ENCODE measurements at places on chromosomes 4 and X.

DNA sequence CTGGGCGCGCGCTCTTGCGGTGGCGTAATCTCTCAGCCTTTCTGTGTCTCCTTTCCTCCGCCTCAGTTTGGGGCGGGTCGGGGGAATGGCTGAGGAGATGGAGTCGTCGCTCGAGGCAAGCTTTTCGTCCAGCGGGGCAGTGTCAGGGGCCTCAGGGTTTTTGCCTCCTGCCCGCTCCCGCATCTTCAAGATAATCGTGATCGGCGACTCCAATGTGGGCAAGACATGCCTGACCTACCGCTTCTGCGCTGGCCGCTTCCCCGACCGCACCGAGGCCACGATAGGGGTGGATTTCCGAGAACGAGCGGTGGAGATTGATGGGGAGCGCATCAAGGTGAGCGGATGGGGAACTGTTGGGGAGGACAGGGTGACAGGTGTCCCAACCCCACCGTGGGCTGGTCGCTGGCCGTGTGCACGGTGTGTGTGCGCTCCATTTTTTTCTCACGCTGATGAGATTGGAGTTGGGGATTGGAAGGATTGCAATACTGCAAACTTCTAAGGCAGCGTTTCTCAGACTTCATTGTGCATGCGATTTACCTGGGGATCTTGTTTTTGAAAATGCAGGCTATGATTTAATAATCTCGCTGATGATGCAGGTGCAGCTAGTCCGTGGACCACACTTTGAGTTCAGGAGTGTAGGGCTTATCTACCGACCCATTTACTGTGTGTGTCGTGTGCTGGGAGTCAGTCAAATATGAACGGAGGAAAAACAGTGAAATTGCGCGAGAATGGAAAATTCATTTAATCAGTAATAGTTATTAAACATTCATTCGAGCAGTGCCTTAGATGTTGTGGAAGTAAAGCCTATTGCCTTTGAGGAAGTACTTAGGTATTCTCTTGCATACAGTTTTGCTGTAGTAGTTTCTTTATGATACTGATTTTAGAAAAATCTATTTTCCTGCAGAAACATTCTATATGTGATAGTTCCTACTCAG is at the start of gene RAB33B:
Gene RAB33B (plus strand): TSS at position 11 of the 935 bp plus-strand sequence. CDS start 75 bp downstream, at position 86.
- no peak for DNase-seq

GRCh38 chr4:170979736-170980135 is 833.5 kb upstream of the GALNTL6 start:
- no peak for DNase-seq

DNA sequence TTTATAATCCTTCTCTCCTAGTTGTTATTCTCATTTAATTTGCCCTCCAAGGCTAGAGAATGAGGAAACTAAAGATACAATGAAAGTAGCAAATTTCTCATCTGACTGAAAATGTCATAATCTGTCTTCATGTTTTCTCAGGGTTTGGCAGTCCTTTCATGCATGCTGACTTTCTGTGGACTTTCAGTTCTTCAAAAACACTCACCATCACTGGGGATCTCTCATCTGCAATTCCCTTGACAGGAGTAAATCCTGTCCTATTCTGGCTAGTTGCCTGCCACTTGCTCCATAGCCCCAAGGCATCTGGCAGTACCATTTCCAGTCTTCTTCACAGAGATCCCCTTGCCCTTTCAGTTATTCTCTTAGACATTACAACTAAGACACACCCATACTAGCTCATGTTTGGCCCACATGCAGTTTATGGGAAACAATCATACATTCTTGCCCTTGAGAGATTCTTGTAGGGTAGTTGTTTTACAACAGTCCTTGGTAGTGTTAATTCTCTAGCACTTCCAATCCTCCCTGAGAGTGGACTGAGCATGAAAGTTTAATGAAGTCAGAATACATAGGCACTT is 449.7 kb upstream of the KLHL4 start:
- no peak for DNase-seq

DNA sequence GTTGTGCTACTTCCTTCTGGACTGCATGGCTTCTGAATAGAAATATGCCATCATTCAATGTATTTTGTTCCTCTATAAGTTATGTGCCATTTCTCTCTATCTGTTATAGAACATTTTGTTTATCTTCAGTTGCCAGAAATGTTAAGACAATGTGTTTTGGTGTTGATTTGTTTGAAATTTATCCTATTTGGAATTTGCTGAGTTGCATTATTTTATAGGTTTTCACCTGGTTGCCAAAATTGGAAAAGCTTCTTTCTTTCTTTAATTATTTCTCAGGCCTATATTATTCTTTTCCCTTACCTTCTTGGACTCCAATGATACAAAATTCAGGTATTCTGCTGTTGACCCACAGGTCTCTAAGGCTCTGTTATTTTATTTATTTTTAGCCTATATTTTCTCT is 33.4 kb upstream of the CFAP47 start:
- DNase-seq: no peak

DNA sequence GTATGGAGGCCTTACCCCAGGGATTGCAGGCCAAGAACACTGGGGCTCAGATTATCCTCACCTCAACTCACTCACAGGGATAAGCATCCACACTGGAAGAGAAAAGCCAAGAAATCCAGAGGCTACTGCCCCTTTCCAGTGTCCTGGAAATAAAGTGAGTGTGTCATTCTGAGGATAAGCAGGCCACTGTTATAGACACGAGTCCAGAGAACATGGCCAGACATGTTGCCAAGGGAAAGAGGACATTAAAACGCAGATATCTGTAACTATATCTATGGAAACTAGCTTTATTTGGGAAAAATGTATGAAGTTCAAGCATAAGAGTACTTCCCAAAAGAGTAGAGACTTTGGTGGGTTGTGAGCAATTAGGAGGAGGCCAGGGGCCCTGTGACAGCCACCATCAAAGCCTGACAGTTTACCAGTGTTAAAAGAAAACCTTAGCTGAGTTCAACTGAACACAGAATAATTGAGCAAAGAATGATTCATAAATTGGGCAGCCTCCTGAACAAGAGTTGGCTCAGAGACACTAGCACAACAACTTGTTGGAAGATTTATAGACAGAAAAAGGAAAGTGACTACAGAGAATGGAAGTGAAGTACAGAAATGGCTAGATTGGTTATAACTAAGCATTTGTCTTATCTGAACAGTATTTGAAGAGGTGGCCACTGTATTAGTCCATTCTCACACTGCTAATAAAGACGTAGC is 1222.2 kb downstream of the STIM2 start:
- DNase-seq: no peak

- DNase-seq: no peak
Observed at GRCh38 chr4:10243856-10244255, 127.3 kb upstream of the WDR1 start.

DNA sequence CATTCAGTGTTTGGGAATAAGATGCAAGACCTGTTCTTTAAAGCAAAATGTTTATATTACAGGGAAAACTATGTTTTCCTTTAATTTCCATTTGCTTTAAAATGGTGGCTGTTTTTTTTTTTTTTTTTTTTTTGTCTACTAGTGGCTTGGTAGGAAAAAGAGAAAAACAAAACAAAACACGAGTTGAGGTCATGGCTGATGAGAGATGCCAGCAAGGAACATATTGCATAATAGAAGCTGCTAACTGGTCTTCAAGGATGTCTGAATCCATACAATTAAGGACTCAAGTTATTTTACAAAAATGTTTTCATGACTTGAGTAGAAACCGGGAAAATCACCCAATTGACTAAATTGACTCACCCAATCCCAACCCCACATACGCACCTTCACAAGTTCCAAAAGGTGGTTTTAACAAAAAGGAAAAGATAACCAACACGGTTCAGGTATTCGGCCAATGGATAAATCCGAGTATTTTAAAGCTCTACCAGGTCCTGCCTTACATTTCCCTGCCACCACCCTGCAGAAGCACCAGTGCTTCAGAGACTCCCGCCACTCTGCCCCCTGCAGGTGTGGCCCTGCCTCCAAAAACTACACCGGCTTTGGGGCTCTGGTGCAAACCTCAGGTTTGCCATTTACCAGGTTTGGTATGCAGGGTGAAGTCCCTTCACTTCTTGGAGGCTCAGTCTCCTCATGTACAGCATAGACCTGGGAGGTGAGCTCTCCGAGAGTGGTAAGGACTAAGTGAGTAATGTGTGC is 27.1 kb downstream of the PIR start:
- no peak for DNase-seq

- no peak for DNase-seq
Observed at GRCh38 chr4:138677748-138678147, 337.8 kb upstream of the NOCT start.

GRCh38 chr4:181966104-181966551 is 277.1 kb upstream of the TENM3 start:
- no peak for DNase-seq

DNA sequence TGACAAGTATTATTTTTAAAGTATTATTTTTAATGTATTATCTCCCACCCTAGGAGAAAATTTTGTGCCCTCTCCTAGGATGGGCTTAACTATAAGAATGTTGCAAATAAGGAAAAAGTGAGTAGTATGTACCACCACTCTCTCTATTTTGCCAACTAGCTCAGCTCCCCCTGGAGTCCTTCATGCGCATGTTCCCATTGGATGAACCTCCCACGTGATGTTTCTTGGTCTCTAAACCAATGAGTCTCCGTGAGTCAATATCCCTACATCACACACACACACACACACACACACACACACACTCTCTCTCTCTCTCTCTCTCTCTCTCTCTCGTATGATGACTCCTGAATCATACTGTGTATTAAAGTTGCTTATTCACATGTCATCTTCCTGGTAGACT is 129.7 kb upstream of the ZFP42 start:
- DNase-seq: no peak

- no peak for DNase-seq
Observed at GRCh38 chr4:45062935-45063545, 336.7 kb upstream of the GNPDA2 start.
